ENCODE measurements at places on chromosomes 2 and 18. TPM values are rescaled to one million over a fixed set of nuclear protein-coding genes. Genes with fewer than 3 reads are reported as not detected.

Gene EMILIN1
- total RNA-seq, result 301 TPM

Gene SLC25A52
- not detected for total RNA-seq

Gene COX5B
- 251 TPM for total RNA-seq

GRCh38 chr2:197386242-197386641 is 48.6 kb downstream of the SF3B1 start:
- H3K36me3 ChIP-seq, result peaks cover 6% of the 10 kb centered on the region
- H3K4me1 ChIP-seq, result no peaks in the 10 kb centered on the region
- no peak for DNase-seq

- no peak overlapping the region for H3K27ac ChIP-seq
- DNase-seq, result no peak
- H3K4me3 ChIP-seq, result no peak overlapping the region
- H3K4me1 ChIP-seq, result no peaks in the 10 kb centered on the region
These were observed 94.3 kb downstream of the TWIST2 start for GRCh38 chr2:238942080-238942725.

DNA sequence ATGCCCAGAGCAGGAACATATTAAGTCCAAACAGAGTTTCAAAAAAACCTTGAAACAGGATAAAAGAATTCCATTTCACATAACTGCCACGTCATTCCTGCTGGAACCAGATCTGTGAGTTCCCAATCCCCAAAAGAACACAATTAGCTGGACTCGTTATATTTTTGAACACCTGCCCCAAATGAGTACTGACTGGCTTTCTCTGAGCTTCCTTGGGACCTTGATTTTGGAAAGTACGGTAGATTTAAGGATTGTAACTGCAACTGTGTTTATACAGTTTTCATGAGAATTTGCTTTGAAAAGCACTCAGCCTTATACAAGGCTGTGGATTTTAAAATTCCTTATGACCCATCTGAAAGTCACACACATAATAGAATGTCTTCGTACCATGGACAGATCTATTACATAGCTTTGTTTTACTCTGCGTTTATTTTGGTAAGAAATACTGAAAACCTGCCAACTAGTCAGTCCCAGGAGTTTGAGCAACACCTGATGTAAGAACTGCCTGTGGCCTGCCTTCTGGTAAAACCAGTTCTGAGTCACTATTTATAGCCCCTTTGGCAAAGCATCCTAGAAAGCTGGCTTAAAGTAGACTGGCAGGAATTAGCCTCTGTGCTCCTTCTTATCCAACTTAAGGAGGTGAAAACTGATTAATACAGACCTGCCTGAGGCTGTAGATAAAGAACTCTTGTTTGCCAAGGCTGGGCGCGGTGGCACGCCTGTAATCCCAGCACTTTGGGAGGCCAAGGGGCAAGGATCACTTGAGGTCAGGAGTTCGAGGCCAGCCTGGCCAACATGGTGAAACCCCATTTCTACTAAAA is 48.1 kb downstream of the MERTK start:
- peak overlapping the region; percentile 97 for H3K27ac ChIP-seq
- peaks cover 16% of the 10 kb centered on the region for H3K4me1 ChIP-seq
- H3K27me3 ChIP-seq, result no peaks in the 10 kb centered on the region
- H3K36me3 ChIP-seq, result peaks cover 10% of the 10 kb centered on the region
- DNase-seq, result peak; percentile 86
- no peak overlapping the region for H3K4me3 ChIP-seq

- no peak for DNase-seq
- H3K4me3 ChIP-seq, result no peak overlapping the region
- H3K27me3 ChIP-seq, result no peaks in the 10 kb centered on the region
- H3K36me3 ChIP-seq, result peaks cover 22% of the 10 kb centered on the region
- no peaks in the 10 kb centered on the region for H3K4me1 ChIP-seq
These were observed 219.5 kb downstream of the HDAC4 start for GRCh38 chr2:239181074-239181902.

DNA sequence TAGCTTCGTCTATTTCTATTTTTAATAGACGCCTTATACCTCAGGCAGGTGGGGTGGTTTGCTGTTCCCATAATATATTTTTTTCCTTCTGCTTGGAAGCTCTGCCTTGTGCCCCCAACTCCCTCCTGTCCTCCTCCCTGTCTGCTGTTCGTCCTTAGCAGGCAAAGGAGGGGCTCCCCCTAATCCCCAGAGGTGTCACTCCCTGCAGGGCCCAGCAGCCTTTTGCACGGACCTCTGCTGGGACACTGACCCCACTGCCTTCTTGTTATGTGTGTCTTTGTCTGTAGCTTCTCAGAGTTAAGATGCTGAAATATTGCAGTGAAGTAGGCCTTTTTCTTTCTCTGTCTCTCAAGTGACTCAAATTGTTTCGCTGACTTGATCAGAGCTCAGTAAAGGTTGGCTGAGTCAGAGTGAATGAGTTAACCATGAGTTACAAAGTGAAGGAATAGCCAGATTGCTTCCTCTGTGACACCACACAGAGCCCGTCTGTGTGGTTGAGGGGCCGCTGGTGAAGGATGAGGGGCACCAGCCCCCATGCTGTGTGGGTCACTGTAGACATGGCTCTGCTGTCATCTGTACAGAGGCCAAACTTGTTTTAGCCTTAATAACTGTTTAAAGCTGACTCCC is 47.7 kb downstream of the PRKCE start:
- no peak for DNase-seq
- H3K36me3 ChIP-seq, result no peaks in the 10 kb centered on the region
- no peaks in the 10 kb centered on the region for H3K27me3 ChIP-seq
- no peak overlapping the region for H3K4me3 ChIP-seq
- H3K27ac ChIP-seq, result no peak overlapping the region
- H3K4me1 ChIP-seq, result no peaks in the 10 kb centered on the region

GRCh38 chr18:78675231-78675630 is 304.4 kb upstream of the SALL3 start:
- H3K4me3 ChIP-seq, result no peak overlapping the region

DNA sequence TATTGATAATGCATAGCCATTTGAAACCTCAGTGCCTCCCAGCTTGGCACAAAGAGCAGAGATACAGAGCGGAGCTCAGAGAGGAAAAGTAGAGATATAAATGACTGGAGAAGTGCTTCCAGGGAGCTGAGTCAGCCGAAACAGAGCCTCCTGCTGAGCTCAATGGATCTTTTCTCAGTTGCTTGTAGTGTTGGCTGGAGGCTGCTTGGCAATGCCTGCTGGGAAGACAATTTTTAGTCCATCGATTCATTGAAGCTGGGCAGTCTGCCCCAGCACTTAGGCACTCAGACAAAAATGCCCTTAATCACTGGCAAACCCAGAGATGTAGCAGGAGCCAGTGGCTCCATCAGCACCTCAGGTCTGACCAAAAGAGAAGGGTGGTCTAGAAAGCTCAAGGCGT is 81.3 kb upstream of the SETBP1 start:
- peaks cover 4% of the 10 kb centered on the region for H3K4me1 ChIP-seq
